ENCODE measurements at places on chromosomes 3 and 15.

DNA sequence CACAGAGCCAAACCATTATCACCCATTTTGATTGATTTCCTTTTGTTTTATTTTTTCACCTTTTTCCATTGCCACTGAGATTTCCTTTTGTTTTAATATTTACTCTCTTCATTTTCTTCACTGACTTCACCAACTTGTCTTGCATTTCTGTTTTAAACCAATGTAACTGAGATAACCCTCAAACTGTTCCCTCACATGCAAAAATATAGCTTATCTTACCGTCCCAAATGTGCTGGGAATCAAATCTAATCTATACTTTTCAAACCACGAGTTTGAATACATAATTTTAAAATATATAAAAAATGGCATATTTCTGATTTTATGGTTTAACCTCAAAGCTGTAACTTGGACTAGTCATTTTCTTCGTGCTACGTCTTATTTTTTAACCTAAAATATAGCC is 143.8 kb downstream of the PLD1 start:
- no peak for DNase-seq

DNA sequence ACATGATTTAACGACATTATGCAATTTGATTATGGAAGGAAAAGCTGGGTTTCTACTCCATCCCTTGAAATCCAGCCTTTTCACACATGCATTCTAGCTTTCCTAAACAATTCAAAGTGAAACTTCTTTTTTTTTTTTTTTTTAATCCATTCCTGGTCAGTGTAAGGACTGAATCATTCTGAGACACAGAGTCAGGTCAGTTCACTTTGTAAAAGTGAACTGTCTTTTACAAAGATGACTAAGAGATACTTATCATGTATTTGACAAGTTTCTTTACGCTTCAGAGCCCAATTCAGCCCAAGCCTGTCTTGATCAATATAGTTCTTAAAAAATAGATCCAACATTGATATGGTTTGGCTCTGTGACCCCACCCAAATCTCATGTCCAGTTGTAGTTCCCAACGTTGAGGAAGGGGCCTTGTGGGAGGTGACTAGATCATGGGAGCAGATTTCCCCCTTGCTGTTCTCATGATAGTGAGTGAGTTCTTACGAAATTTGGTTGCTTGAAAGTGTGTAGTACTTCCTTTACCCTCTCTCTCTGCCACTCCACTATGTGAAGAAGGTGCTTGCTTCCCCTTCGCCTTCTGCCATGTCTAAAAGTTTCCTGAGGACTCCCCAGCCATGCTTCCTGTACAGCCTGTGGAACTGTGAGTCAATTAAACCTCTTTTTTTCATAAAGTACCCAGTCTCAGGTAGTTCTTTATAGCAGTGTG is 345.6 kb upstream of the THBS1 start:
- DNase-seq: no peak

GRCh38 chr15:73630921-73631362 is 2.2 kb downstream of the NPTN start:
- no peak for DNase-seq

DNA sequence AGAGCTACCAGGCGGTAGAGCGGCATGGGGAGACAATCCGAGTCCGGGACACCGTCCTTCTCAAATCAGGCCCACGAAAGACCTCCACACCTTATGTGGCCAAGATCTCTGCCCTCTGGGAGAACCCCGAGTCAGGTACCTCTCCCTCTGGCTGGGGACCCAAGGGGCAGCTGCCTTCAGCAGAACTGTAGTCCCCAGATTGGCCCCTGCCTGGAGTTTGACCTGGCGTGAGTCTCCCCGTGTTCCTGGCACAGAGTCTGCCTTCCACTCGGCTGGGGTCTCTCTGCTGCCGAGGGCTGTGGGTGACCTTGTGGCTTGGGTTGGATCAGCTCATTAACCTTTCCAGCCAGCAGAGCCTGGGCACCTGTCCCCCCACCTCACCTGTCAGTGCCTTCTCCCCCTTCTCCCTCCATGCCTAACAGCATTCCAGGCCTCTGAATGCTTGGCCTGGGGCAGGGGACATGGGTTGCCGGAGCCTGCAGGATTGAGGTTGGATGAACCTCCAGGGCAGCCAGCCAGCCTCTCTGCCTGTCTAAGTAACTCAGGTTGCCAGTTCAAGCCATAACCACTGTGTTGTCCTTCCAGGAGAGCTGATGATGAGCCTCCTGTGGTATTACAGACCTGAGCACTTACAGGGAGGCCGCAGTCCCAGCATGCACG is 6.8 kb upstream of the CHST14 start:
- no peak for DNase-seq

- DNase-seq: no peak
Measured at GRCh38 chr3:189070965-189071364, 100.8 kb upstream of the TPRG1 start.

GRCh38 chr3:181725131-181725731 is 13.5 kb downstream of the SOX2 start:
- DNase-seq: no peak

DNA sequence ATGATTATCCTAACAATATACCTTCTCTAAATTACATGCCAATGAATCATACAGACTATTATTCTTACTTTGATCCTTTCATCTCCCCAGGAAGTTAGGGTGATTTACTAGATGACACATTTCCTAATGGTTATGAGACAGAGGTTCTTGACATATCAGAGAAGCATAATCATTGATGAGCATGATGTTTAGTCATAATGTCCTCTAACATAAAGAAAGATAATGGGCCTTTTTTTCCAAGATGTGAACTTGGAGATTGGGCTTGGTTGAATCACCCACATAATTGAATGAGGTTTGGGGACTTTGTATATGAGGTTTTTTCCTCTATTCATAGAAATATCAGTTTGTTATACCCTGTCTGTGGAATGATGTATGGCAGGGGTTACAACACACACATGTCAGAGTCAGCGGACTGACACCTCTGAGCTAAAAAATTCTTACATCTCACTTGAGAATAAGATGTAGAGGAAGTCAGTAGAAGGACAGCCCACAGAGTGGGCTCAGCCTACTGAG is 69.7 kb upstream of the DCBLD2 start:
- no peak for DNase-seq

- DNase-seq: no peak
Measured at GRCh38 chr3:170180079-170180907, 1.2 kb downstream of the PHC3 start.

DNA sequence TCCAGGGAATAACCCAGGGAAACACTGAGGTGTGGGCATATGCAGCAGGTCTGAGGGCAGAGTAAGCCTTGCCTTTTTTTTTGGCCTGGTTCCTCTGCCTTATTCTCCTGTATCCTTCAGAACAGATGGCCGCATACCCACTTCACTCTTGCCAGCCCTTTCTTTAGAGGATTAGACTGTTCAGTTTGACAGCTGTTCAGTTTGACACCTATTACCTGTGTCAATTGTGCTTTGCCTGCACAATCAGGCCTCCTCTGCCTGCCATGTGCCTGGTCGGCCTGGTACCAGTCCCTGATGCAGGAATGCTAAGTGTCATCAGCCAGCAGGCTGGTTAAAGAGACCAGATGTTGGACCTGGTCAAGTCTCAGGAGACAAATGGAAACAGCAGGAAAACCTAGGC is 22.3 kb downstream of the TM6SF1 start:
- DNase-seq: no peak

DNA sequence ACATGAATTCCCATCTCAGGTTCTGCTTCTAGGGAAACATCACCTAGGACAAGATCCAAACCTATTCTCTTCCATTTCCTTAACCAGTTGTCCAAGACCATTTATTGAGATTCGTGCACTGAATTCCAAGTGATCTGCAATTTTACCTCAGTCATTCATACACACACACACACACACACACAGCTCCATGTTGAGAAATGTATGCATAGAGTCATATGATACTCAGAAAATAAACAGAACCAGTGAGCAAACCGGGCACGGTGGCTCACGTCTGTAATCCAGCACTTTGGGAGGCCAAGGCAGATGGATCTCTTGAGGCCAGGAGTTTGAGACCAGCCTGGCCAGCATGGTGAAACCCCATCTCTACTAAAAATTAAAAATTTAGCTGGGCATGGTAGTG is 6.1 kb upstream of the KPNA1 start:
- no peak for DNase-seq

DNA sequence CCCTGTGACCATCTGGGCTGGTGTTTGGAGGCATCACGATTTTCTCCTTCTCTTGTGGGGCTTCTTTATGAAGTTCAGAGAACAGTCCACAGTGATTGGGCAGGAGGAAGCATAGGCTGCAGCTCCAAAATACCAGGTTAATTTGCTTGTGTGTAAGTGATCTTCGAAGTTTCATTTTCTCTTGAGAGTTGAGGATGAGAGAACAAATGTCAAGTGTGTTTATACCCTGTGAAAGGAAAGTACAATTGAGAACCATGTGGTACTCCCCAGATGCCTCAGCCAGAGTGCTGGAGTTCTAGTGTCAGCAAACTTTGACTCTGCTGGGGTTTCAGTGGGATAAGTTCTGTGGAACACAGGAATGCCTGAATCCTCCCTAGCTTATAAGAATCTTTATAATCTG is 357.1 kb upstream of the CFAP20DC start:
- DNase-seq: no peak

DNA sequence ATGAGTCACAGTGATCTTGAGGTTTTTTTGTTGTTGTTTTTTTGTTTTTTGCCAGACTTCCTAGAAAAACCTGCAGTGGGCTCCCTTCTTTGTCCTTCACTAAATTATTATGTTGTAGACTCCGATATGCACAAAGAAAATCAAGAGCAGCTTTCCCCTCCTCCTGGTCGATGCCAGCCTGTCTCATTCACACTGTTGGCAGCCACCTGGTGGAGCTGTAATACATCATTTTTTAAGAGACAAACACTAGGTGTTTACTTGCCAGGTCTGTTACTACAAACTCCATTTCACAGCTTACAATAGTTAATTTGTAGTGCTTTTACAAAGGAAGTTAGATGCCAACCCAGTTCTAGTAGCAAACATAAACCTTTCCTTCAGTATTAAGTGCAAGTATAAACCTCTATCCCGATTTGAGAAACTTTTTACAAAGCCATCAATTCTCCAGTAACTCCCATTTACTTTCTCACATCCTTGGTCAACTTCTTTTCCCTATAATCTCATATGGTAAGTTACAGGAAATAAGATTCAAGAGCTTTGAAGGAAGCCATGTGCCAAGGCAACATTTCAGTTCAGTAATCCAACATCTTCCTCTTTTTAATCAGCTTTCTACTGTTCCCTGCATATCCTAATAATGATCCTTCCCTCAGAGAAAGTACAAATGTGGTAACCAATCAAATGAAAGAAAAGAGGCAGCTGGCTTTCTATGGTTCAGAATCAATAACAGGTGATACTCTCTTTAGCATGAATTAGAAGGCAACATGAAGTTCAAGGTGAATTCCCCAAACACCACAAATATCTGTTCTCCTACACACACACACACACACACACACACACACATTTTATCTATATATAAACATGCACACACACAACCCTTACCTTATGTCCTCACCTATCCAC is 14.0 kb downstream of the AAGAB start:
- peak; percentile 11 for DNase-seq
